ENCODE measurements at places on chromosomes 1 and 21.

- DNase-seq = peak; percentile 57
Observed at GRCh38 chr1:154747740-154748404, 122.2 kb downstream of the KCNN3 start.

- no peak for DNase-seq
Observed at GRCh38 chr21:17139696-17140095, 373.1 kb upstream of the CXADR start.

DNA sequence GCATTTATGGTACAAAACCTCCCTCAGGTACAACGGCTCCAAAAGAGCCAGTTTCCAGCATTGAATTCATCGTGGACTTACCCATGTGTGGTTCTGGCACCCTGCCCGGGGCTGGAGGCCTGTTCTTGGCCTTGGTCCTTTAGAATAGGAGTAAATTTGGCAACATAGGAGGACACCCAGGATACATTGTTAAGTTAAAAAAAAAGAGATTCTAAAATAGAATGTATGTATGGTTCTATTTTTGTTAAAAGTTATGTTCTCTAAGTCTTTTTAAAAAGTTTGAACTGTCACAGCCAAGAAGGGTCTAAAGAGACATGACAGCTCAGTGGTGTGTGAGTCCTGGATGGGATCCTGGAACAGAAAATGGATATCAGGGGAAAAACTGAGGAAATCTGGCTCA is 25.9 kb downstream of the EPHX1 start:
- DNase-seq = peak; percentile 66

- no peak for DNase-seq
Observed at GRCh38 chr1:101158424-101158823, 78.4 kb upstream of the S1PR1 start.

GRCh38 chr1:73635021-73635420 is 563.0 kb downstream of the LRRIQ3 start:
- no peak for DNase-seq

GRCh38 chr1:24299901-24300300 is 19.3 kb upstream of the GRHL3 start:
- no peak for DNase-seq

DNA sequence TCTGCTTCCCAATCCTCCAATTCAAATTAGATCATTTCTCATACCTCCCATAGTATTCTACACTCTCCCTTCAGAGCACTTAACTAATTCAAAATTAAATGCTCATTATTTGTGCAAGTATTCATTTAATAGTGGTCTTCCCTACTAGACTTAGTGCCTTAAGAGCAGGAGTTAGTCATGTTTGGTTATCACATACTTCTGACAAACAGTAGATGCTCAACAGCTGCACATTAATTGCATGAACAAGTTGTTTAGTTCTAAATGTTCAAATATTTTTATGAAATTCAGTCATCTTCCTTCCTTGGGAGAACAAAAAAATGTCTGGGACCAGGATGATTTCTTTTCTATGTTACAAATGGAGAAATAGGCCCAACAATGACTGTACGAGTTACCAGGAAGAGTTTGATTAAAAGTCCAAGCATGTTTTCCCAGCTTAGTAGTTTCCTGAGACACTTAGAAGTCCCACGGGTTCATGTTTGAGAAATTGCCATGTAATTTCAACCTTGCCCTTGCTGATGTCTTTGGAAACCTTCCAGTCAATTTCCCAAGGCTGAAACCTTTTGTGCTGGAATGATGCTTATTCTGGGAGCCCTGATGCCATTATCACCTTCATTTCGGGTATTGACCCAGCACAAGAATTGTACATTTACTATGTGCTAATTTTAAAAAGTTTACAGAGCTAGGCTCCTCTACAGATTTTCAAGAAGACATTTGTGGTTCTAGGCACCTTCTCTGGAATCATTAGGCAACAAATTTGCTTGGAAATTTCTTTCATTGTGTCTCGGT is 437.9 kb upstream of the PLXNA2 start:
- no peak for DNase-seq

GRCh38 chr1:178330848-178331497 is 165.8 kb downstream of the CLEC20A start:
- DNase-seq = no peak

GRCh38 chr1:25973610-25974321 is 24.1 kb downstream of the PAFAH2 start:
- DNase-seq = no peak

GRCh38 chr21:39900491-39900890 is 33.3 kb downstream of the PCP4 start:
- DNase-seq = no peak

- no peak for DNase-seq
Observed at GRCh38 chr21:35614396-35614921, 445.9 kb downstream of the SETD4 start.

GRCh38 chr1:83999316-83999819 is 436 bp upstream of the TTLL7 start:
- DNase-seq = peak; percentile 69

DNA sequence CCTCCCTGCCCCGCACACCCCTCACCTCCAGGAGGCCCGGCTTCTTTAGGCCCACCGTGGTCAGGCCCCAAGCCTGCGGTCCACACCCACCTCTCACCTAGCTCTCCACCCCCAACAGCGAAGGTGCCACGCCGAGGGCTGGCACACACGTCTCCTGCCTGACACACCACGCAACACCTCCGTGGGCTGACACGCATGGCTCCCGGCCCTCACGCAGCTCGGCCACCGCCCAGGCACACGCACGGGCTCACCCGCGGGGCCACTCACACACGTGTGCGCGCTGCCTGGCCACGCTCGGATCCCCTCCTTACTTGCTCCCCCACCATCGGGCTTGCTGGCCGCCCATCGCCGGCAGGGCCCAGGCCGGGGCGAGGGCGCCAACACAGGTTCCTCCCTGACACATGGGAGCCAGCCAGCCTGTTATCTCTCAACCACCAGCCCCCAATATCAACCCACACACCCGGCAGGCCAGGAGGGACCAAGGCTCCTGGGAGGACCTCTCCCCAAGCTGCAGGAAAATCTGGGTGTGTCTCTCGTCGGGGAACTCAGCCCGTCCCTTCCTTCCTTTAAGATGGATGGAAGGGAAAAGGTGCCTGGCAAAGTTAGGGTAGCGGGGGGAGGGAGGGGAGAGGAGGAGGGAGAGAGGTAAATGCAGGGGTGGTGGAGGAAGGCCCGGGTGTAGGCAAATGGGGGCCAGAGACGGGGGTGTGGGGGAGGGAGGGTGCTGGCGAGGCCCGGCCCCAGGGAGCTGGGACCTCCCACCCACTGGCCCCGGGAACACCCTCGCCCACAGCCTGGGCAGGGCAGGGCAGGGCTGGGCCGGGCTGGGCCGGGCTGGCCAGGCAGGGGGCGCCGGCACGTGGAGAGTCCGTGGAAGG is 546 bp downstream of the ELOVL1 start:
- DNase-seq = no peak

DNA sequence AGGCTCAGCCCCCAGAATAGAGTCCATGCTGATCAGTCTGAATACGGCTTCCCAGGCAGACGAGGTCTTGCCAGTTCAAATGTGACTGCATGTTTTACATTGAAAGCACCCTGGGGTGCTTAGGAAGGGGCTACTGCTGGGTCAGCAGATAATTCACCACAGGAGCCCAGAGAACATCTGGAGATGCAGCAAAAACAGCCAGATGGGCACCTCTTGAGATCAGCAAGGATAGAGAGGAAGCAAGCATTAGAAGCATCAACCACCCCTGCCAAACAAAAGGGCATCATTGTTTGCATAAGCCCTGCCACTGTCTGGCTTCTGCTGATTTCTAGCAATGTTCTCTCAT is 403.1 kb downstream of the RRAGC start:
- DNase-seq = no peak

- DNase-seq = no peak
Observed at GRCh38 chr21:45544449-45545235, 2.4 kb upstream of the SLC19A1 start.

DNA sequence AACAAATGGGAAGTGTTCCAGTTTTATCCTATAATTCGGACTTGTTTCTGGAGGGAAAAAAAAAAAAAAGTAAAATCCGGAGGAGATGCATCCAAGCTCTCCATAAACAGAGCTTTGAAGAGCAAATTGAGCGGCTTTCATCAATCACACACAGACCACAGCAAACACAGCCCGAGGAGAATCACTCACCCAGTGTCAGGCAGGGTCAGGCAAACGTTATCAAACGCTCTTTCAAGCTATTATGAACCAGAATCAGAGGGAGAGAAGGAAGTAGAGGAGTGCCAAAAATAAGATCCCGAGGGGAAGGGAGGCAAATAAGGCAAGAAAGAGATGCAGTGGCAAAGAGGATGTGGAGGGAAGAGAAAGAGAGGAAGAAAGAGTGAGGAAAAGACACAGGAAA is 188.3 kb upstream of the CAMK1G start:
- no peak for DNase-seq

DNA sequence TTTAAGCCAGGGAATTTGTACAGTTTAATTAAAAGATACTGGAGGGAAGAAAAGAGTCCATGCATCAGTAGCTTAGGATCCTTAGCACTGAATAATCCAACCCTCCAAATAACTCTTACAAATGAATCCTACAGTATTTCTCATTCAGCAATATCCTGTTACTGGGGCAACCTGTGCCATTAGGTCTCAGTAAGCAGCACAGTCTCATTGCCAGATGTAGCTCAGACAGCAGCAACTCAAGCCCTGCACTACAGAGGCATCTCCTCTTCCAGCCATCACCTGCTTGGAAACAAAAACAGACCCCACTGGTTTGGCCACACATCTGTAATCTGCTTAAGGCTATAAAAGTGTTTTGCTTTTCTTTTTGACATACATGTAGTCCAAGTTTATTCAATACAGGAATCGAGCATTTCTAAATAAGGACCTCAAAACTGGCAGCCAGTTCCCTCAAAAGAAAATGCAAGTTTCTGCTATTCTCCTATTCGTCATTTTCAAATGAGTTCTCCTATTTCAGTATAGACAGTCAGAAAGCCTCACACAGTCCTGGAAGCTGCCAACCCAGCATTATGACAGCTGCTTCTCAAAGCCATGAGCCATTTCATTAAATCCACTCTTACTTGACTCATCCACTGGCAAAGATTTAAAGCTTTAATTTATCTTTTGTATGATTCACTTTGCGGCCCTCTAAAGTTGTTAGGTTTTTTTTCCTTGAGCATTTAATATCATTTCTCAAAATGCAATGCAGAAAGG is 129.0 kb downstream of the APP start:
- DNase-seq = no peak

DNA sequence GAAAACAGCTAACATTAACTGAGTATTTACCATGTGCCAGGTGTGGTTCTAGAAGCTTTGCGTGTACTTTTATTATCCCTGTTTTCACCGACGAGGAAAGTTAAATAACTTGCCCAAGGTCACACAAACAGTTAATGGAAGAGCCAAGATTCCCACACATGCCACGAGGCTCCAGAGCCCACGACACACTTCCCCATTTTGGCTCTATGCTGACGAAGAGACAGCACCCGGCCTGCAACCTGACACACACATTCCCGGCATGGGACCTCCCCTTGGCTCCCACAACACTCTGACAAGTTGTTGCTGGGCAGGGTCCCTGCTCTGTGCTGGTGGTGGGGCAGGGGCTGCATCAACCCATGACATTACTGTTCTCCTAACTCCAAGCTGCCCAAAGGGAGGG is 52.8 kb downstream of the RAP1GAP start:
- DNase-seq = no peak

GRCh38 chr21:34004974-34005373 is 68.4 kb upstream of the MRPS6 start:
- DNase-seq = no peak

DNA sequence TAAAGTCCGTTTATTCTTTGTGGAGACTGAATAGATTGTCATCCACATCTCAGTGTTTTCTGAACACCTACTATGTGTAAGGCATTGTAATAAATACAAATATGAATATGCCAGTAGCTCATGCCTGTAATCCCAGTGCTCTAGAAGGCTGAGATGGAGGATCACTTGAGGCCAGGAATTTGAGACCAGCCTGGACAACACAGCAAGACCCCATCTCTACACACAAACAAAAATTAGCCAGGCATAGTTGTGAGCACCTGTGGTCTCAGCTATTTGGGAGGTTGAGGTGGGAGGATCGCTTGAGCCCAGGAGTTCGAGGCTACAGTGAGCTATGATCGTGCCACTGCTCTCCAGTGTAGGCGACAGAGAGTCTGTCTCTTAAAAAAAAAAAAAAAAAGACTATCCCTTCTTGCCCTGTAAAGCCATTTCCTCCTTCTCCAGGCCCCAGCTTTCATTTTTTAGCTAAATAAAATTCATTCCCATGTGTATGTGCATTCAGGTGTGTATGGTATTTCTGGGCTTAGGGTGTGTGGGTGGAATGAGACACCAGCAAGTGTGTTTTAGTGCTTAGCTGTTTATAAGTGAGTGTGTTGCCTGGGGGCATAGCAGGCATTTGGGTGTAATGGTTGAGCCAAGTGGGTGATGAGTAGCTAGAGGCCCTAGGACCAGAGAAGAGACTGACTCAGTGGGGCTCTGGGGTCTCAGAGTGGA is 7.8 kb downstream of the CELSR2 start:
- no peak for DNase-seq

GRCh38 chr1:19208710-19209438 is 1.2 kb downstream of the UBR4 start:
- no peak for DNase-seq

DNA sequence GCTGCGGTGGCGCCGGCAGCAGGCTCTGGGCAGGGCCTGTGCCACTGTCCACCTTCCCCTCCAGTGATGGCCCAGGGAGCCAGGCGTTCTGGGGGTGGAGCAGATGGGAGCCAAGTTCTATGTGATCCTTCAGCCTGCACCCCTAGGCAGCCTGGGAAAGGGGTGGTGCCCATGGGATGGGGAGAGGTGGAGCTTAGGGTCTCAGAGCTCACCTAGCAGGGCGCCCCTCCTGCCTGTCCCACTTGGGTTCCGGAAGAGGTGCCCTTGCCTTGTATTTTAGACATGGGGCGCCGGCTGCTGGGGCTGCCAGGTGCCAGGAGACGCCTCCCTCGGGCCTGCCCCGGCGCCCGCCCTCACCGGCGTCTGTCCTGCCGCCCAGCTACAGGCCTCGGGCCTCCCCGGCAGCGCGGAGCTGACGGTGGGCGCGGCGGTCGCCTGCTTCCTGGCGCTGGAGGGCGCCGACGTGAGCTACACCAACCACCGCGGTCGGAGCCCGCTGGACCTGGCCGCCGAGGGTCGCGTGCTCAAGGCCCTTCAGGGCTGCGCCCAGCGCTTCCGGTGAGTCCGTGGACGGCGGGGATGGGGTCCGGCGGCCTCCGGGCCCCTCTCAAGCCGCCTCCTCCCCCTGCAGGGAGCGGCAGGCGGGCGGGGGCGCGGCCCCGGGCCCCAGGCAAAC is 3.1 kb upstream of the MMP23B start:
- no peak for DNase-seq

- DNase-seq = no peak
Observed at GRCh38 chr1:2541619-2542245, 11.7 kb upstream of the HES5 start.
